ENCODE measurements at places on chromosomes 16 and 17. TPM values are rescaled to one million over a fixed set of nuclear protein-coding genes. Genes with fewer than 3 reads are reported as not detected.

- peak; percentile 83 for DNase-seq
Observed at GRCh38 chr16:19753815-19754643, 36.0 kb downstream of the IQCK start.

Gene MYH11
- under 0.01 TPM for total RNA-seq

DNA sequence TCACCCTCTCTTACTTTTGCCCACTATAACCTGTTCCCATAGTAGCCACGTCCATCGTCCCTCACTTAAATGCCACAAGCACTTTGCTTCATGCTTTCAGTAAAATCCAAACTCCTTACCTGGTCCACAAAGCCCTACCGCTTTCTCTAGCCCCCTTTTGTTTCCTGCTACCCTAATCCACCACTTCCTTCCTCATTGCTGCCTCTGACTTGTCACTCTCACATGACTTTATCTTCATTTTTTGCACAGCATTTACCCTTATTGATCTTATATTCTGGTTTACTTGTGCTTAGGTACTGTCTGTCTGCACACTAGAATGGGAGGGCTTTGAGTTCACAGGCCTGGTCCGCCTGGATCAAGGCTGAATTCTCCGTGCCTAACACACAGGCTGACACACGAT lies 340.0 kb downstream of the XYLT1 start:
- no peak for DNase-seq

Gene CDK3
- total RNA-seq = 0.72 TPM

Gene ACTG1
- total RNA-seq = 15,732 TPM

- DNase-seq = no peak
Observed at GRCh38 chr17:45155483-45155882, 6.2 kb upstream of the HEXIM2 start.

Gene PYCARD
- total RNA-seq = 13.1 TPM

DNA sequence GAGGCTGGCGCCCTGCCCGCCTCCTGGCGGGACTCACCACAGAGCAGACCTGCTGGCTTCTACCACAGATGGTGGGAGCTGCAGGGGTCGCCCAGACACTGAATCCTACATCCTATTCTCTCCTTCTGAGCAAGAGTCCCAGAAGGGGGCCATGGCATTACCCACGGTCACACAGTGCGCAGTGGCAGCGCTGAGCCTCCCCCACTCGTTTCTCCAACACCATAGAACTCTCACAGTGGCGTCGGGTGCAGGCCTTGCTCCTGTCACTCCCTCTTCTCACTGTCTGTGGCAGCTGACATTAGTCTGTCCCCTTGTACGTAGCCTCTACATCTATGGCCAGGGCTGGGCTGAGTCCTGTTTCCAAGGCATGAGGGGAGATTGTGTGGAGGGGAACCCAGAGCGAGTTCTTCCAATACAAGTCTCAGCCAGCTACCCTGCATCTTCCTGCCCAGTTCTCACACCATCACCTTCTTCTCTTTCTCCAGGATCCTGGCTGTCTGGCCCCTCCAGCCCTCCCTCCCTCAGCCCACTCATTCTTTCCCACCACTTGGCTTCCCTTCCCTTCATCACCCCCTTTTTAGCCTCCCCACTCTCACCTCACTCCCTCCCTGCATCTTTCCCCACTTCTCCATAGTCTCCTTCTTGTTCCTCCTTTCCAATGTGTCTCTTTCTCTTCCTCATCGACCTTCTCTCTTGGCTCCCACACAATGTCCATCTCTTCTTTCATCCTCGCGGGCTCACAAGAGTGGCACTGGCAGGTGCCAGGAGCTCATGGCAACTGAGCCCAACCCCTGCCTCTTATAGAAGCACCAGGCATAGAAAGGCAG lies 5.9 kb downstream of the UBTF start:
- DNase-seq = no peak

DNA sequence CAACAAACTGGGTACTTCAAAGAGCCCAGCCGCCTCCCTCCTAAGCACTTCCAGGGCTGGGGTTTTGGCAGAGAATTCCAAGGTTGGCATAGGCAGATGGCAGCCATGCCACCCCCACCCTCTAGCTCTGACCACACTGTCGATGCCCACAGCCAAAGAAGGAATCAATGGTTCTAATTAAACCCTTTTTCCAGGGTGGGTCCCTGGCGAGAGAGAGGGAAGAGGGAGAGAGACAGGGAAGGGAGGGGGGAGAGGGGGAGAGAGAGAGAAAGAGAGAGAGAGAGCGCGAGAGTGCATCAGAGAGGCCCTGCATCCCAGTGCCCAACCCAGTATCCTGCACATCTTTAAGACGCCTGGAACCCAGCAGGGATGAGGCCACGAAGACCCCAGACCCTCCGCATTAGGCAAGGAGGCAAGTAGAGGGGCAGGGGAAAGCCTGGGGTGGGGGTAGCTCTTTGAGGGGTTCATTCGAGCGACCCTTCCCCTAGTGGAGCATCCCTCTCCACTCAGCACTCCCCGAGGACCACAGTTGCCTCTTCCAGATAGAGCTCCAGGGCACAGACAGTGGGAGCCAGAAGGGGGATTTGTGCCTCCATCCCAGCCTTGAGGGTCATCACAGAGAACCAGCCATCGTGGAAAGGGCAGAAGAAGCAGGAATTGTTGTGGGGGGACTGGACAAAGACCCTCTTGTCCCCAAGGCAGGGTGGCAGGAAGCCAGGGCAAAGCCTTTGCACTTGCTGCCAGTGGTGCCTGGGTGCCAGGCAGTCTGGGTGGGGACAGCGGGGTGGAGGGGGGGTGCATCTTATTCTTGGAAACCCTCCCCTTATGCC lies 2.6 kb downstream of the SRCIN1 start:
- DNase-seq = no peak

GRCh38 chr17:83014297-83014696 lies 65.1 kb upstream of the METRNL start:
- DNase-seq = no peak

Gene ACSM3
- 0.56 TPM for total RNA-seq

Gene CYLD
- 37.3 TPM for total RNA-seq

DNA sequence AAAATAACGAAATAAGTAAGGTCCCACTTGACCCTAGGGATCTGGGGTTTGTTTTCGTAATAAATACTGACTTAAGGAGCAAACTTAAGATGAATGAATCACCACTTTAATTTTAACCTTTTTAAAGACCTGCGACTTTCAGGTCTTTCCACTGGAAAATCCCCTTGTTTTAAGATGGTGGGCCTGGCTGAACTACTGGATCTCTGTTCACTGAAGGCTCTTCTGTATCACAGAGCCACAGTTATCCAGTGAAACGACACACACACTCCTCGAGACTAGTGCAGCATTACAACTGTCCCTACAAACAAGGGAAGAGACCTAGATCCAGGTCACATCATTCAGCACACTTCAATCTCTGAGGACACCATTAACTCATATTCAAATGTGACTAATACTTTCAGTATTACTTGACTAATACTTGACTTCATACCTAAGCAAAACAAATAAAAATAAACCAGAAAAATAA lies 299.0 kb downstream of the CEP112 start:
- DNase-seq = no peak

Gene CIITA
- total RNA-seq = not detected
